GOT3 (cell line): ENCODE measurements at places on chromosomes 13 and 19.

- no peak for DNase-seq
Observed at GRCh38 chr19:10921199-10921909, 7.1 kb downstream of the YIPF2 start.

- DNase-seq: no peak
Observed at GRCh38 chr13:39257642-39258041, 219.4 kb downstream of the NHLRC3 start.

DNA sequence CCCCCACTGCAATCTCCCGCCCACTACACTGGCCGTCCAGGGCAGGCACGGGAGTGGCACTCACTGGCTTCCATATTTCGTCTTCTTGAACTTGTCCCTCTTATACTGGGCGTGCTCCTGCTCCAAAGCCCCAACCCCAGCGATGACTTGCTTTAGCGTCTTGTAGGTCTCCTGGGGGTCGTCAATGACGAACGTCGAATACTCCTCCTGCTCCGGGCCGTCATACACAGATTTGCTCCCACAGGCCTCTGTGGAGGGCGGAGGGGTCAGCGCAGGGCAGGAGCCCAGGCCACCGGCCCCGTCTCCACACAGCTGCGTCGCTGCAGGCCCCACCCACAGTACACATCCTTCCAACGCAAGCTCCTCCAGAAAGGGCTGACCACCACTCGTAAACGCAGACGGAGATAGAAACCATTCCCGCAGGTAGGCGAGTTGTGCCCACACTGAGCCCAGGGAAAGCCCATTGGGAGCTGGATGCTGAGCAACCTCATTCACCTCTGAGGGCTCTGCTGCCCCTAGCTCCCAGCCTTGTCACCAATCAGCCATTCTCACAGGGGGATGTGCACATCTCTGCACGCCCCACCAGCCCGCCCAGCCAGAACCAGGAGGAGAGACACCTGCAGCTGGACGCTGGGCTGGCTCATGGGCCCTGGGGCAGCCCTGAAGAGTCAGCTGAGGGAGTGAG is 7.9 kb upstream of the C13orf46 start:
- DNase-seq: no peak

GRCh38 chr13:28325022-28325421 is 169.9 kb downstream of the FLT1 start:
- no peak for DNase-seq

GRCh38 chr19:19134687-19135158 is 3.6 kb downstream of the TMEM161A start:
- no peak for DNase-seq

- DNase-seq: no peak
Observed at GRCh38 chr13:90091611-90092010, 1255.9 kb upstream of the MIR17HG start.

- no peak for DNase-seq
Observed at GRCh38 chr13:45362939-45363338, 22.0 kb upstream of the TPT1 start.

DNA sequence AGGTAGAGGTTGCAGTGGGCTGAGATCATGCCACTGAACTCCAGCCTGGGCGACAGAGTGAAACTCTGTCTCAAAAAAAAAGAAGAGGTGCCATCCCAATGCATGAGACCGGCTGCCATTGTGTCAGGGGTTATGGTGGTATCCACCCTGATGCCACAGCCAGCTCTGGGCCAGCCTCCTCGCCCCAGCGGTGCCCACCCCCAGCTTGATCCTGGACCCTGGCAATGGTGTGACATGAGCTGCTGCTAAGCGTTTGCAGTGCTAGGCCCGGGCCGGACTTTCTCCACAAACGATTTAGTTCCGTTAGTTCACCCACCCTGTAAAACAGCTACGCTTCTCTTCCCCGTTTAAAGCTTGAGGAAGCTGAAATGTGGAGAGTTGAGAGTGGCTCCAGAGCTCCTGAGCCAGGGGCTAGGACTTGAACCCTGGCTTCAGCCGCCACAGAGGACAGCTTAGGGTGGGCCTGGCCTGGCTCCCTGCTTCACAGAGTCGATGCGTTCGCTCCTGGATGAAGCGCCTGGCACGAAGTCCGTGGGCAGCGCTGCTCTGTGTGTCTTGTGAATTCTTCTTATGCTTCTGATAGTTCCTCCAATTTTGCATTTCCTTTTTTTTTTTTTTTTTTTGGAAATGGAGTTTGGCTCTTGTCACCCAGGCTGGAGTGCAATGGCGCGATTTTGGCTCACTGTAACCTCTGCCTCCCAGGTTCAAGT is 25.5 kb downstream of the NKPD1 start:
- no peak for DNase-seq

GRCh38 chr19:8585894-8586750 is 8.9 kb upstream of the MYO1F start:
- DNase-seq: no peak
